NCI-H1092 treated with DMSO at 0.1 percent for 48 hours (cell line): ENCODE measurements at places on chromosomes 6 and 20.

DNA sequence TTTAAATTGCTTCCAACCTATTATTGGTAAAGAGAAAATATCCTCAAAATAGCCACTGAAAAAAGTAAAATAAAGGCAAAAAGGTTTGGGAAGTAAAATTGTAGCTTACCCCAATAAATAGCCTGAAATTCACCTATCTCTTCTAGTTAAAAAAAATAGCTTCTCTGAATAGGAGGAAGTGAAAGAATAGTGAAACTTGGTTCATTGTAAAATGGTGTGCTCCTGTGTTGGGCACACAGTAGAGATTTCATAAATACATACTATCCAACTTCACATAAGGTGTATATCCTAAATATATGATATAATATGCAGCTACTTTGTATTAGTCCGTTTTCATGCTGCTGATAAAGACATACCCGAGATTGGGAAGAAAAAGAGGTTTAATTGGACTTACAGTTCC lies 45.3 kb downstream of the CDK19 start:
- no peak for DNase-seq

DNA sequence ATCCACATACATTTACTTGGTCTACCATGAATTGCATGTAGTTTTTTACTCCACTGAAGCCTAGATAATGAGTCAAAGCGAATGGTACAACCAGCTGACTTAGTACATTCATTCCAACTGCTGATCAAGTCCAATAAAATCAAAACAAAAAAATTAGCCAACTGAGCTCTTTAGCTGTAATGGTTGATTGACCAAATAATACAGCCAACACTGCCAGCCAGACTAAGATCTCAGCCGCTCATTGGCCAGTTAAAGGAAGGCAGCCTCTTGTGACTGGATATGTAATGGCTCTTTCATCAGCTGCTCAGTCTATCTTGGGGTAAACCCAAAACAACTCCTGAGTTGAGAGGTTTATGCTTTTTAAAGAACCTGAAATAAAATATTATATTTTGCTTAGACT lies 204.3 kb upstream of the RSPO3 start:
- DNase-seq, result no peak

DNA sequence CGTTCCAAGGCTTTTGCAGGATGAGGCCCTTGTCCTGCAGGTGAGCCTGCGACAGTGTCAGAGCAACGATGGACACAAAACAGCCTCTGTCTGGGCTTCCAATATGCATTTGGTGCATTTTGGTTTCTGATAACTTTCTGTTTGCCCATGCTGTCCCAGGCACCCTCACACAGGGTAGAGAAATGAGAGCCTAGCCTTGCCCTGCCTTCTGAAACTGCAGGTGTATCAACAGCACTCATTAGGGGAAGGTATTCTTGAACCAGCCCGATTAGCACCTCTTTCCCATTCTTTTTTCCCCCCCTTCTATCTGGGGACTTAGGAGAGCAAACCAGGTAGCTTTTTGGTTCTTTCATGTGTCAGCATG lies 30.3 kb downstream of the CHMP4B start:
- DNase-seq, result no peak

GRCh38 chr6:163255265-163255664 lies 159.3 kb upstream of the QKI start:
- DNase-seq, result no peak

- DNase-seq, result no peak
Measured at GRCh38 chr6:137864812-137865508, 2.1 kb upstream of the TNFAIP3 start.

DNA sequence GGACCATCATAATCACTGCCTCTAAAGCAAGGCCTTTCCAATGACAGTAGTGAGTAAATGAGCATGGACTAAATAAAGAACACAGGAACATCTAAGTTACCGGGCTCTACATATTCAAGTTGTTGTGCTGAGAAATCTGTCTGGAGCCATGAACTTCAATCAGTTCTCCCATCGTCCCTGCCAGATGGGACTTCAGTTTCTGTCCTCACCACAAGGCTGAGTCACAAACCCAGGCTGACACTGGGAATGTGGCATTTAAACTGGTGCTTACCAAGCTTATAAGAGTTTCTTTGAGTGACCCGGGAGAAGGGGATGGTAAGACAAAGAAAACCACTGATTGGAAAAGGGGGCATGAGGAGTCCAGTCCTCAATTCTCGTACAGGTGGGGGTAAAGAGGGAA lies 497.0 kb downstream of the MAFB start:
- no peak for DNase-seq

GRCh38 chr6:35674594-35674993 lies 14.1 kb downstream of the FKBP5 start:
- DNase-seq, result no peak

DNA sequence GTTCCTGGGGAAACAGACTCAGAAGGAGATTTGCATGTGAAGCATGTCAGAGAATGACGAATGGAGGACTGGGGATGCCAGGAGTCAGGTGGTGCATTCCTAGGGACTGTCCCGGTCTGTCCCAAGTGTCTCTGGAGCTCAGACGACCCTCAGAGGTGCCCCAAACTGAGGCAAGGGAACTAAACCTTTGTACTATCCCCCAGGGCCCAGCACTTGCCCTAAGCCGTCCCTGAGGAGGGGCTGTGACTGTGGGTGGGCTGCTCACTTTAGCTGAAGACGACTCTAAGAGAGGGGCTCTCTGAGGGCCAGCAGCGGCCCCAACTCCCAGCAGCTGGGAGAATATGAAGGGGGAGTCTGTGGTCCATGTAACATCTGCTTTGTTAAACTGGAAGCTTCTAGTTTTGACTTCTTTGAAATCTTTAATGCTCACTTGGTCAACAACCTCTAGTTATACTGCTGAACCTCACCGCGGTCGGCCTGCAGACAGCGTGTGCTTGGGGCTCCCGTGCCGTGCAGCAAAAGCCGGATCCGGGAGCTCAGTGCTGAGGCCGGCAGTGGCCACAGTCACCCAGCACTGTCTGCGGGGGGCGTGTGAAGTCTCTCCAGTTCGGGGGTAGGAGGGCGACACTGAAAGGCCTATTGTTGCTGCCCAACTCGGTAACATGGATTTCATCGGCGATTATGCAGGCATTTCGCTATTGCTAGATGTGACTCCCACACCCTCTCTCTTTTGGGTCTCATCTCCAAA lies 34.2 kb downstream of the TUBB2B start:
- no peak for DNase-seq

- no peak for DNase-seq
Measured at GRCh38 chr6:90175627-90176538, 120.8 kb downstream of the BACH2 start.

DNA sequence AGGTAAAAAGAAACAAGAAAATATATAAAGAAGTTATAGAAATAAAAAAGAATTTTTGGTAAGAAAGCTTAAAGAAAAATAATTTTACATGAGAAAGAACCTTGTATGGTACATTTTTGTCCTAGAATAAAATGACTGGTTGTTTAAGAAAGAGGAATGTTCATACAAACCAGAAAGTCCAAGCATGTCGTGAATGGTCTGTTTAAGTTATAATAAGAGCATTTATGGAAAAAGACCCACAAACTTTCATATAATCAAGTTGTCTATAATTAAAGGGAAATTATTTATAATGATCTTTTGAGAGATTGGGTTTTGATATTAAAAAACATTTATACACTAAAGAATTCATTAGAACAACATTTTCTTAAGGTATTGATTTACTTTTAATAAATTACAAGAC lies 27.8 kb upstream of the FAM110A start:
- DNase-seq, result no peak

- DNase-seq, result no peak
Measured at GRCh38 chr6:69179681-69180080, 544.6 kb downstream of the ADGRB3 start.

DNA sequence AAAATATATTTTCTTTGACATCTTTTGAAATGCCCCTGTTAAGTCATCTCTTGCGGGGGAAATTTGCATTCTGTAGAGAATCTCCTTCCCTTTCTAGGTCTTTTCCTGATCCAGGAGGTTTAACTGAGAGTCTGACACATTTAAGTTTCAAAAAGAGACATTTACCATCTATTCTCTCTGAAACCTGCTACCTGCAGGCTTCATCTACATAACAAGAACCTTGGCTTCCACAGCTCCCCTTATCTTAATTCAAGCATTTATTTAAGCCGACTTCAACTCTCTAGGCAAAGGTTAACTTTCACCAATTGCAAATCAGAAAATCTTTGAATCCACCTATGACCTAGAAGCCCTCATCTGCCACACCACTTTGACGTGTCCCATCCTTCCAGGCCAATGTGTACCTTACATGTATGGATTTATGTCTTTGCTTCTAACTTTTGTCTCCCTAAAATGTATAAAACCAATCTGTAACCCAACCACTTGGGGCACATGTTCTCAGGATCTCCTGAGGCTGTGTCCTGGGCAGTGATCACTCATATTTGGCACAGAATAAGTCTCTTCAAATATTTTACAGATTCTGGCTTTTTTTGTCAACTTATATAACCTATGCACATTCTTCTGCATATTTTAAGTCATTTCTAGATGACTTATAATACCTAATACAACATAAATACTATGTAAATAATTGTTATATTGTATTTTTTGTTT lies 666.7 kb downstream of the UTRN start:
- DNase-seq, result no peak

- DNase-seq, result peak; percentile 41
Measured at GRCh38 chr6:36980876-36981619, 4.9 kb downstream of the MTCH1 start.

DNA sequence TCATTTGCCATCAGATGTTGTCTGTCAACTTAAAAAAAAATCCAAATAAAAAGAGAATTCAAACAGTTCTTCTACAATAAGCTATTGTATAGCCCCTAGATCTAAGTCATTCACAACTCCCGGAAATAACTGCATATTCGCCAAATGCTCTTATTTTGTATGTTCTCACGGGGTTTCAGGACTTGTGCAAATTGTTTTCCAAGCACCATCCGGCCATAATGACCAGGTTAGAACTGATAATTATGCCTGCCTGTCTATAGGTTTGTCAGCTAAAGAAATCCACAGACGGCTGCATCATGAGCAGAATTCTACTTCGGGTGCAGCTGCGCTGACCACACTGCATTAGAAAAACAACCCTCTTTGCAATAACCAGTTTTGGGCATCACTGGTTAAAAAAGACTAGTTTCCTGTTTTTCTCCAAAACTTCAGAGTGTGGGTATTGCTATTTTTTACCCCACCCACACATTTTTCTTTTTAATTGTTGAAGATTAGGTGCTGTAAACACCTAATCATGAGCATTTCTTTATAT lies 87.7 kb downstream of the HIVEP2 start:
- no peak for DNase-seq

DNA sequence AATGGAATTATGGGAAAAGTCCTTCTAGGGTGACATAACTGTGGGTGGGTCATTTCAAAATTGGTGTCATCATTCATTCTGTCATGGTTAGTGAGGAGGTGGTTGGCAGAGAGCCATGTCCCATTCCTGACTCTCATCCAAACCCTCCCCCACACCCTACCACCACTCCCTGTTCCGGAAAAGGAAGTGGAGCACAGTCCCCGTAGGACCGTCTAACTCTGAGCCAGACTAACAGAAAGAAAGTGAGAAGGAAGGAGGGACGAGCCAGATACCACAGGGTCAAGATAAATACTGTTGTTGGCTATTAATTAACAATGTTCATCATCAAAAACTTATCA lies 4.8 kb downstream of the TRIM10 start:
- DNase-seq, result no peak

DNA sequence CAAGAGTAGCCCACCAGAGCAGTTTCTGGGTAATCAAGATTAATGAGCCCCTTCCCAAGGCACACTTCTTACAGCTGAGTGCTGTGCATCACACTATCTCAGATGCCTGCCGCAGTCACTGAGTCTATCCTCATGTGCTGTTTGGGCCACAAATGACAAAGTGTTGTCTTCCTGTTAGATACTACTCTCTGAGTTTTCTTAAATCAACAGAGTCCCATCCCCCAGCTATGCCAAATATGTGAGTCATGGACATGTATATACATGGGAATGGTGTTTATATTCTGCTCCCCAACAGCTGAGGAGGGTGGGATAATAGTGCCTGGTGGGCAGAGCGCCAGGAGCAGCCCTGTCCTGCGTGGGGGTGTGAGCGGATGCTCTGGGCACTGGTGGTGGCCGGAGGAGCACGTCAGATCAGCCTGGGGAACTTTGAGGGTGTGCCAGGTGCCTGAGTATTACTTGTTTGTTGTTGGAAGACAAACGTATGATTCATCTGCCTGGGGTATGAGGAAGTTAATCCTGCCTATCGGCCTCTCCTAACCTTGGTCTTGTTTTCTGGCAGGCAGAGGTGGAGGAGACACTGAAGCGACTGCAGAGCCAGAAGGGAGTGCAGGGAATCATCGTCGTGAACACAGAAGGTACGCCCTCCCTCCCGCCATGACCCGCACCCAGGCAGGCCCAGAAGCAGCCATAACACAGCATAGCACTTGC lies 9.6 kb downstream of the DYNLRB1 start:
- no peak for DNase-seq

- DNase-seq, result no peak
Measured at GRCh38 chr6:128400875-128401274, 119.5 kb downstream of the PTPRK start.

DNA sequence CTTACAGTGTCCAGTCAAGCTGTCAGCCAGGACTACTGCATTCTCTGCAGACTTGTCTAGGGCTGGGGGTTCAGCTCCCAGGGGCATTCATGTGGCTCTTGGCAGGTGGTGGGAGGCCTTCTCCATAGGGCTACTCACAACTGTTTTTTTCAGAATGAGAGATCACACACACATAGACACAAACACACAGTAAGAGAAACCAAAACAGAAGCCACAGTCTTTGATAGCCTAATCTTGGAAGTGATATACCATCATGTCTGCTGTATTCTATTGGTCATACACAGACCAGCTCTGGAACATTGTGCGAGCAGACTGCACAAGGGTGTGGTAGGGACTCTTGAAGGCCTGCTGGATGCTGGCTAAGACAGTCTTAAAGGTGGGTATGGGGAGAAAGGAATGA lies 13.5 kb downstream of the TMEM170B start:
- DNase-seq, result no peak

DNA sequence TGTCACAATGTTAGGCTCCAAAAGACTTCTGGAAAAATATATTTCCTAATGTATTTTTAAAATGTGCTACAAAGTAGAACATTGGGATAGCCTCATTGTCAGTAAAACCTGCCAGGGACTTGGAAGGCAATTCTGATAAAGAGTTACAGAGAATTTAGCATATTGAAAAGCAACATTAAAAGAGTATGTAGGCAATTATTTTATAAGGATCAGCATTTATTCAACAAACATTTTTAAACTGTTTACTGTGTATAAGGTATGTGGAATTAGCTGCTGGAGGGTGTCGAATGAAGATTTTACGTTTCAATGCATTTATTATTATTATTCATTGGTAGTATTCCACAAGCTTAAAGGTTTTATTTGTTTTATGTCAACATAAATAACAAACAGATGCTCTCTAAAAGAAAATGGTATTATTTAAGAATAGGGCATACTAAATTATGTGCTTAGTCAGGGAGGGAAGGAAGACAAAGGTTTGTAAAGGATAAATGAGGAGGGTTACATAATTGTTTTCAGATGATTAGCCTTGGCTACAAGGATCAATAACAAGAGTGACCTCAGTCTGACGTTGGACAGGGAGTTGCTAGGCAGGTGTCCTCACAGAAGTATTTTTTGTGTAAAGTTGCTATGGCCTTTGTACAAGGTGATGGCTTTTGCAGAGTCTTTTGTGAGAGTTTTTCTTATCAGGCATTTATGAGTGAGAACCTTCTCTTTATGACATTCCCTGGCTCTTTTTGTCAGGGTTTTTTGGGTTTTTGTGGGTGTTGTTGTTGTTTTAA lies 313.4 kb upstream of the PLCB4 start:
- DNase-seq, result no peak
